ENCODE measurements at places on chromosomes 2 and 18.

GRCh38 chr2:439556-440402 is 151.9 kb upstream of the ALKAL2 start:
- DNase-seq = no peak

- no peak for DNase-seq
These were observed 126.9 kb upstream of the PIK3C3 start for GRCh38 chr18:41828137-41828536.

- peak; percentile 36 for DNase-seq
These were observed 17.6 kb downstream of the SLC39A10 start for GRCh38 chr2:195674491-195675221.

GRCh38 chr2:46557788-46558187 is 78.4 kb downstream of the TMEM247 start:
- no peak for DNase-seq

GRCh38 chr2:237569896-237570295 is 3.5 kb downstream of the PRLH start:
- DNase-seq = no peak

DNA sequence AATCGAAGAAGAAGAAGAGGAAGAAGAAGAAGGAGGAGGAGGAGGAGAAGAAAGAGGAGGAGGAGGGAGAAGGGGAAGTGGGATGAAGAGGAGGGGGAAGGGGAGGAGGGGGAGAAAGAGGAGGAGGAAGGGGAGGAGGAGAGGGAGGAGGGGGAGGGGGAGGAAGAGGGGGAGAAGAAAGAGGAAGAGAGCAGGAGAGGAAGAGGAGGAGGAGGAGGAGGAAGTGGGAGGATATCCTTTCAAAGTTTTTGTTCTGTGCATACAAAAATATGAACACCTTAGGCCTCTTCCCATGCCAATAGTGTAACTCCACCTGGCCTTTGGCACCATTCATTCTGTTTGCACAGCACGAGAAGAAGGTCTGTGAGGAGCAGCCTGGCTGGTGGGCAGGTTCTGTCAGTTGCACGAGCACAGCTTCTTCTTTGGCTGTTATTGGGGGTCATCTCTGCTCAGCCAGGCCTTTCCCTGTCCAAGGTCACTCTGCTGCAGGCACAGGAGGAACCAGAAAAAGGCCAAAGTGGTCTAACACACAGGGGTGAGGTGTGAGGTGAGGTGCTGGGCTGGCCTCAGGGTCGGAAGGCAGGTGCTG is 25.8 kb upstream of the PLB1 start:
- DNase-seq = no peak

- no peak for DNase-seq
These were observed 92.1 kb downstream of the TMEM18 start for GRCh38 chr2:584863-585823.

- peak; percentile 26 for DNase-seq
These were observed 11.3 kb upstream of the EXOC6B start for GRCh38 chr2:72837171-72837570.

GRCh38 chr2:128180031-128180430 is 89.0 kb downstream of the UGGT1 start:
- DNase-seq = no peak

GRCh38 chr2:85871494-85872164 is 17.2 kb downstream of the ST3GAL5 start:
- no peak for DNase-seq

- no peak for DNase-seq
These were observed 1181.6 kb upstream of the CELF4 start for GRCh38 chr18:38747153-38747552.

Measured in myocyte (in vitro differentiated cells).